SK-N-DZ (cell line): ENCODE measurements at places on chromosomes 1 and 21.

GRCh38 chr21:27145134-27145798 lies 178.4 kb upstream of the ADAMTS5 start:
- DNase-seq, result no peak

- no peak for DNase-seq
These were observed 117.2 kb upstream of the IGSF21 start for GRCh38 chr1:17990401-17990800.

DNA sequence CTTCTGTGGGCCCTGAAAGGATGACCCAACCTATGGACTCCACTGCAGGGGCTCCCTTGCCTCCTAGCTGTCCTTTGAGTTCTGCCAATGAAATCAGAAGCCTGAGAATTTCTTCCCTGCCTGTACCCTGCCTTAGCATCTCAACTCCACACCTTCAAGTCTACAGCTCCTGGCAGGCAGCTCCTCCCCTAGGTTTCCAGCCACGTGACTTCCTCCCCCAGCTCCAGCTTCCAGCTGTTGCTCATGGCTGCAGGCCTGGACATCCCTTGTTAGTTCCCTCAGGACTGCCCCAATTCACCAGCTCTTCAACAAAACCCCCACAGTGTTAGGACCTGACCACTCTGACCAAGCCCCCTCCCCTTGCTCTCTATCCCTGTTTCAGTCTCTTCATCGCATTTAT lies 2.4 kb downstream of the RCAN1 start:
- no peak for DNase-seq

DNA sequence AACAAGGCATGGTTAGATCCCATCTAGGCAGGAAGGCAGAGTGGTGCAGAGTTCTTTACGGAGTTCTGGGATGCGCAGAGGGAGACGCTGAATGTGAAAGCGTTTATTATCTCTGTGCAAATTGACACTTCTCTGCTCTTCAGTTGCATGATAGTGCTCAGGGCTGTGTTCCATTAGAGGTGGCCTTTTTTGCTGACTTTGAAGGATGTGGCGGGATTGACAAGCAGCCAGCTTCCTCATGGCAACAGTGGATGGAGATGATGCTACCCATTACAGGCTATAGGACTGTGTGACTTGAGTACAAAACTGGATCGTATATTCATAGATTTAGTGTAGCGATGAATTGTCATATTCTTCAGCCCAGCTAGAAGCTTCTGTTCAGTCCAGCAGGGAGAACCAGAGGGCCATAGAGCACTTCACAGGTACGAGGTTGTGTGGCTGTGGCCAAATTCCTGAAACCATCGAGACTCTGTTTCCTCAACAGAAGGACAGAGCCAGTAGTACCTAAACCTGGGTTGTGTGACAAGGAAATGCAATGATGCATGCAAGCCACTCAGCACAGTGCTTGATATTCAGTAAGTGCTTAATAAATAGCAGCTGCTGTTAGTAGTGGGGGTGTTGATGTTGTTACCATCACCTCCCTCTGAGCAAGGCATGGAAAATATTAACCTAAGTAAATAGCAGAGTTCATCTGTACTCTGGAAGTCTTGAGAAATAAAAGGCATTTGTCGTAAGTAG lies 430.0 kb upstream of the KAZN start:
- no peak for DNase-seq

DNA sequence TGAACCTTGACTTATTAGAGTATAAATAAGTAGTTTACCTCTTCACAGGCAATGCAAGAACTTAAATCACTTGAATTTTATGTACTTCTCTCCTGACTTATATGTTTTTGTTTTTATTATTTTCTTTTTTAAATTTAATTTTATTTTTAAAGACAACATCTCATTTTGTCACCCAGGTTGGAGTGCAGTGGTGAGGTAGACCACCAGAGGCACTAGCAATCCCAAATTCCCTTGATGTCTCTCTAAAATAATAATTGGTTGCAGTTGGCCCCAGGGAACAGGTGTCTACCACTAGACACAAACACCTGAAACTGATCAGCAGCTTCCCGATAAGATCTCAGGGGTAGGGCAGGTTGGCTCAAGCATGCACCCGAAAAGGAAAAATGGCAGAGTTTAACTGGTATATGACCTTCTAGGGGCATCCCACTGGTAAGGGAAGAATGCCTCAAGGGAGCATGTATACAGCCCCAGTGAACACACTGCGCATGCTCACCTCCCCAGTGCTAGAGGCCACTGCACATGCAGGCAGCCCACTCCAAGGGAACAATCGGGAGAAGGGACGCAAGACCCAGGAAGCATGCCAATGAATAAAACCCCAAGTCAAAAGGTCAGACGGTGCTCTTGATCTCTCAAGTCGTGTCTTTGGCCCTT lies 14.6 kb downstream of the EXOC8 start:
- DNase-seq, result no peak

DNA sequence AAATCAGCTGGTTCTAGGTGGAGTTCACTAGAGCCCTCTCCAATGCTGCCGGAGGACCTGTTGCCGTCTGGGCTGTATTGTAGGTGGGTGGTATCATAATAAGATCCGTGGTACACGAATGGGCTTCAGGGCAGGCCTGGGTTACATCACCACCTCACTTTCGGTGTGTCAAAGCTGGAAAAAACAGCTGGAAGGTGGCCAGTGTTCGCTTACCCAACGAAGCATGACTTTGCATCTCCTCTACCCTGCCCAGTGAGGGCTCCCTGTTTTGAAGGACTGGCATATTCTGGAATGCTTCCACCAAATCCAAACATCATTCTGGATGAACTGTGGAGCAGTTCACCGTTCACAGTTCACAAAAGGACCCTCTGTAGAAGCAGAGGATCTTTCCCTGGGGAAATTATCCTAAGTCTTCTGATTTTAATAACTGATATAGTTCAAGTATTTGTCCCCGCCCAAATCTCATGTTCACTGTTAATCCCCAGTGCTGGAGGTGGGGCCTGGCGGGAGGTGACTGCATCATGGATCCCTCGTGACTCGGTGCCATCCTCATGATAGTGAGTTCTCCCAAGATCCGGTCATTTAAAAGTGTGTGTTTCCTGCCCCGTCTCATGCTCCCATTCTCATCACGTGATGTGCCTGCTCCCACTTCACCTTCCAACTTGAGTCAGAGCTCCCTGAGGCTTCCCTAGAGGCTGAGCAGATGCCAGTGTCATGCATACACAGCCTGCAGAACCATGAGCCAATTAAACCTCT lies 429.0 kb downstream of the KIF26B start:
- no peak for DNase-seq

DNA sequence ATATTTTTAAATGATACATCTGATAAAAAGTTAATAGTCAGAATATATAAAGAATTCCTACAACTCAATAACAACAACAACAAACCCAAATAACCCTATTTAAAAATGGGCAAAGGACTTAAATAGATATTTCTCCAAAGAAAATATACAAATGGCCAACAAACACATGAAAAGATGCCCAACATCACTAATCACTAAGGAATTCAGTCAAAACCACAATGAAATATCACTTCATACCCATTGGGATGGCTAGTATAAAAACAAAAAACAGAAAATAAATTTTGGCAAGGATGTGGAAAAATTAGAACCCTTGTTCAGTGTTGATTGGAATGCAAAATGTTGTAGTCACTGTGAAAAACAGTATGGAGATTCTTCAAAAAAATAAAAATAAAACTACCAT lies 184.8 kb upstream of the RAB4A start:
- no peak for DNase-seq

DNA sequence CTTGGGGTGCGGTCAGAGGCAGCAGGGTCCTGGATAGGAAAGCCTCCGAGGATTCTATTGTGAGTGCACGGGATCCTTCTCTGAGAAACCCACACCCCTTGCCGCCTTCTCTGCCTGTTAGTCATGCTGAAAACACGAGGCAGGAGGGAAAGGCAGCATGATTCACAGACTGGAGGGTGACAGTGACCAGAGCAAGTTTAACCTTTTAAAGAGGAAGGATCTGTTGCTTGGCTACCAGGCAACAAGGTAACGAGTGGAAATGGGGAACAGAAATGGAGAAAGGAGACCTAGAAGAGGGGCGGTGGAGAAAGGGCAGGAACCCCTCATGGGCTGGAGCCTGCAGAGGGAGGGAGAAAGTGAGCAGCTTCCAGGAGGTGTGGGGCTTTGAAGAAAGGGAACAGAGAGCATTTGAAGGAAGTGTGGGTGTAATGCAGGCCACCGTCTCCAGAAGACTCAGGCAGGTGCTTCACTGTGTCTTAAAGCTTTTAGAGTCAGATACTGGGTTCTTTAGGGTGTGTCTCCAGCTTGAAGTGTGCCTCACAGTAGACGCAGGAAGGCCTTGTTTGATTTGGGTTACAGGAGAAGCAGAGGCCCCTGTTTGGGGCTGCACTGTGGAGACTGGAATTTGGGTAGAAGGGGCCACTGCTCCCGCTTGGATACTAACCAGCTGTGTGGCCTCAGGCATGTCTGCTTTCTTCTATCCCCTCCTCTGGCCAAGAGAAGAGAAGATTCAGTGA lies 19.1 kb downstream of the OPTC start:
- no peak for DNase-seq

DNA sequence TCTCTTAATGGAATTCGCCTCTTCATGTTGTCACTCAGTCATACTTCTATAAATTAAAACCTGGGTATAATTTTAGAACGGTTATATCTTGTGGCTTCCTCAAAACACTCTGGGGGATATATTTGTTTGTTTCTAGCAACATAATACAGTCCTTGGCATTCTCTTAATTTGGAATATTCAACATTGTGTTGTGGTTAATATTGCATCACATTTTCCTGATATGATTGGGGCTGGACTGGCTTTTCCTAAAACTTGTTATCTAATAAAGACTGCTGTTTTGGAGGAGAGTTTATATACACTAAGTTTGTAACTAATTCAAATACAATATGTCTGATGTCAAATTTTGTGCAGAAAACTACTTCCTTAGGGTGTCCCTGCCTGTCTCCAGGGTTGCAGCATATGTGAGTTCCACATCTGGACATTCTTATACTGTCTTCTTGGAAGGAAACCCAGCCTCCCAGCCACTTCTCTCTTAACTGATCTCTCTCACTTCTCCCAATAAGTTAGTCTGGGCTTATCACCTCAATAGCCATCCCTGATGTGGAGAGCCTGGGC lies 892.6 kb downstream of the MRPL39 start:
- no peak for DNase-seq

GRCh38 chr1:115476616-115477015 lies 138.6 kb upstream of the NGF start:
- no peak for DNase-seq

DNA sequence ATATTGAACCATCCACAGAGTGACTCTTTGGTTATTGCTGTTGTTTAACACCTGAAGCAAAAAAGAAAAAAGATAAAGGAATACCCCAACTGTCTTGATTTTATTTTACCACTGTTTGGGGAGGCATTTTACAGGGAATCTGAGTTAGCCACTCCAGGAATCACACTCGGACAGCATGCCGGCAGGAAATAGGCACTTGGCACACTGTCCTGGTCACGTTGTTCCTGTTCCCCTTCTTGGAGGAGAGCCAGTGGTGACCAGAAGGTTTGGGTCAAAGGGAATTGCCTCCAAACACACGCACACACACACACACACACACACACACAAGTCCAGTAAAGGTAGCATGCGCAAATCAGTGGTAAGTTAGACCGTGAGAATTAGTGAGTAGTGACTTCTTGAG lies 13.8 kb downstream of the RGS4 start:
- DNase-seq, result no peak

- no peak for DNase-seq
These were observed 31.5 kb upstream of the C1orf198 start for GRCh38 chr1:230899841-230900251.

GRCh38 chr1:167794043-167794442 lies 72.3 kb downstream of the MPZL1 start:
- DNase-seq, result no peak

- no peak for DNase-seq
These were observed 104.6 kb downstream of the BACH1 start for GRCh38 chr21:29403301-29403700.

- peak; percentile 4 for DNase-seq
These were observed 186.4 kb upstream of the ZNHIT6 start for GRCh38 chr1:85894651-85895050.

DNA sequence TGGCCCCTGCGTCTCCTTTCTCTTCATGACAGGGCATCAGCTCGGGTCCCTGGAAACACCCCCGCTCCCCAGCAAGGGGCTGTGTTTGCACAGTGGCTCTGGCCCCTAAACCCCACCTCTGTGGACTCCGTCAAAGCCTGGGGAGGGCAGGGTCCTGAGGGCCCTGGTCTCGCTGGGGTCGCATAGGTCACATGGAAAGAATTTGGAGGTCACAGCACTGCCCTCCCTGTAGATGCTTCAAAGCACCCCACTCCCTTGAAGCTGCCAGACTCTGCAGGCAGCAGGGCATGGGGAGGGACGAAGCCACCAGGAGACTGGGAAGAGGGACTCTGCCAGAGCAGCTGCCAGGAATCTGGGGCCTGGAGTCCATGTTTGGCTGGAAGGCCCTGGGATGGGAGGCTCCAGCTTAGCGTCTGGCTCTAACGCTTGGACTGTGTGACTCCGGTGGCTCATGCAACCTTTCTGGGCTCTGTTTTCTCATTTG lies 36.6 kb upstream of the ECE1 start:
- no peak for DNase-seq

DNA sequence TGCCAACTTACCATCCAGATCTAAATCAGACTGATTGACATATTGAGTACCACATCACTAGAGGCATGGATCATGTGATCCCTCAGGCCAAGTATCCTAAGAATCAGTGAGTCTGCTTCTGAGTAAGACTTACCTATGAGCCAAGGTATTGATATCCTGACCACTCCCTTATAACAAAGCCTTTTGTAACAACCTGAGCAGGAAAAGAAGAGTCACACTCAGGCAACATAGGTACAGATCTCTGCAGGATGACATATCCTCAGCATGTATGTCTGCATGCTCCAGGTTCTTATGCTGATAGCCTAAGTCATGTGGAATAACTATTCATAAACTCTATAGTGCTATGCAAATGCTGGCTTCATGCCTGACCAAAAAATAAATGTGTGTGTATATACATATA lies 2.3 kb upstream of the LCE1A start:
- DNase-seq, result no peak

- DNase-seq, result no peak
These were observed 55.5 kb upstream of the EPS8L3 start for GRCh38 chr1:109818988-109819764.

DNA sequence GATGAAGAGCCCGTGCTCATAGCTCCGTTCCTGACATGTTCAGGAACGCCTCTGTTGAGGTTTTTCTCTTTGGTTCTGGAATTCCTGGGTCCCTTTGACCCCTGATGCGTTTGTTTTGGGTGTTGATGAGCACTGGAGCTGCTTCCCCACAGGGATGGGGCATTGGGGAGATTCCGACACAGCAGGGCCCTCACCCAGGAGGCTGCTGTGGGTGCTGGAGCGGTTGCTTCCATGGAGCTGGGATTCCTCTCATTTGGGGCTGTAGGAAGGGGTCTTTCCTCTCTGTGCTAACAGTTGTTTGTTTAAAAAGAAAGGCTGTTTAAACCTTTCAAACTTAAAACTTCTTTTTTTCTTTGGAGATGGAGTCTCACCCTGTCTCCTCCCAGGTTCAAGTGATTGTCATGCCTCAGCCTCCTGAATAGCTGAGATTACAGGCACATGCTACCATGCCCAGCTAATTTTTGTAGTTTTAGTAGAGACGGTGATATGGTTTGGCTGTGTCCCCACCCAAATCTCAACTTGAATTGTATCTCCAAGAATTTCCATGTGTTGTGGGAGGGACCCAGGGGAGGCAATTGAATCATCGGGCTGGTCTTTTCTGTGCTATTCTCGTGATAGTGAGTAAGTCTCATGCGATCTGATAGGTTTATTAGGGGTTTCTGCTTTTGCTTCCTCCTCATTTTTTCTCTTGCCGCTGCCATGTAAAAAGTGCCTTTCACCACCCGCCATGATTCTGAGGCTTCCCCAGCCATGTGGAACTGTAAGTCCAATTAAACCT lies 48.9 kb downstream of the SKI start:
- no peak for DNase-seq
